NCI-H187 treated with DMSO at 0.1 percent for 48 hours (cell line): ENCODE measurements at places on chromosomes 3 and 15.

DNA sequence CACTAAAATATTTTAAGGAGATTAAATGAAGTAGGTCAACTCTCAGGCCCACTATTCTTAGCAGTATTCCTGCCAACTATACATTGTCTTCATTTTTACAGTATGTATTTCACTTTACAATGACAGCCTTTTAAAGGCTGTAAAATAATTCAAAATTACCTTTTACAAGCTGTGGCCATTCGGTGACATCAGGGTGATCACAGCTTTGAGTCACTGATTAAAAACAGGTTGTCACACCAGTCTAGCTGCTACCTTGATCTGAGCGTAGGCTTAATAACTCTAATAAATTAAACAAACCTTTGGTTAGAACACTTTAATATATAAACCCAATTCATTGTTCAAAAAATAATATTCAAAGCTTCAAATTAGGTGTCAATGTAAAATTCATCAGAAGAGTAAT, 29.9 kb downstream of the UBE3A start:
- DNase-seq = no peak

DNA sequence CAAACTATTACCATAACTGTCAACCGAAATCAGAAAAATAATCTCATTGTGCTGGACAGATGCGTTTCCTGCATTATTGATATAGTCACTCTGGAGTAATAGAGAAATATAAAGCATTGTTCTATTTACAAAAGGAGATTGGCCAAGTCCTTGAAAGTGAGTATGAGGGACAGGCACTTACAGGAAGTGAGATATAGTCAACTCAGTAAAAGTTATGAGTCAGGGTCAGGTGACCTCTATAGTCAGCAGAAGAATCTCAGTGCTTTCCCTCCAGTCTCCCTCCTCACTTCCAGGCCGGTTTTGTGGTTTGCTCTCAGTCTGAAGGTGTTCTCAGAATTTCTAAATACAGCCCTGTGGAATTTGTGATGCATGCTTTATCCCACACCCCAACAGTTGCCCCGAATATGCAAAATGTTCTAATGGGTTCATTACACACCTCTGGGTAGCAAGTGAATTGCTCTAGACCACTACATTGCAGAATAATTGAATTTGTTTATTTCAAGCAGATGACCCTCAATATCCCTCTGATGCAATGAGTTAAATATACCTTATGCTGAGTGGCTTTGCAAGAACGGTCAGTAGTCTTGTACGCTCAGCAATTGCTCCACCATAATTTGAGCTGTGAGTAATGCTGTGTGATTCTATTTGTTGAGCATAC, 787.7 kb downstream of the MCTP2 start:
- DNase-seq = no peak

- DNase-seq = no peak
These were observed 61.2 kb upstream of the FURIN start for GRCh38 chr15:90807074-90807785.

GRCh38 chr15:67548862-67549651, 6.6 kb downstream of the MAP2K5 start:
- no peak for DNase-seq

DNA sequence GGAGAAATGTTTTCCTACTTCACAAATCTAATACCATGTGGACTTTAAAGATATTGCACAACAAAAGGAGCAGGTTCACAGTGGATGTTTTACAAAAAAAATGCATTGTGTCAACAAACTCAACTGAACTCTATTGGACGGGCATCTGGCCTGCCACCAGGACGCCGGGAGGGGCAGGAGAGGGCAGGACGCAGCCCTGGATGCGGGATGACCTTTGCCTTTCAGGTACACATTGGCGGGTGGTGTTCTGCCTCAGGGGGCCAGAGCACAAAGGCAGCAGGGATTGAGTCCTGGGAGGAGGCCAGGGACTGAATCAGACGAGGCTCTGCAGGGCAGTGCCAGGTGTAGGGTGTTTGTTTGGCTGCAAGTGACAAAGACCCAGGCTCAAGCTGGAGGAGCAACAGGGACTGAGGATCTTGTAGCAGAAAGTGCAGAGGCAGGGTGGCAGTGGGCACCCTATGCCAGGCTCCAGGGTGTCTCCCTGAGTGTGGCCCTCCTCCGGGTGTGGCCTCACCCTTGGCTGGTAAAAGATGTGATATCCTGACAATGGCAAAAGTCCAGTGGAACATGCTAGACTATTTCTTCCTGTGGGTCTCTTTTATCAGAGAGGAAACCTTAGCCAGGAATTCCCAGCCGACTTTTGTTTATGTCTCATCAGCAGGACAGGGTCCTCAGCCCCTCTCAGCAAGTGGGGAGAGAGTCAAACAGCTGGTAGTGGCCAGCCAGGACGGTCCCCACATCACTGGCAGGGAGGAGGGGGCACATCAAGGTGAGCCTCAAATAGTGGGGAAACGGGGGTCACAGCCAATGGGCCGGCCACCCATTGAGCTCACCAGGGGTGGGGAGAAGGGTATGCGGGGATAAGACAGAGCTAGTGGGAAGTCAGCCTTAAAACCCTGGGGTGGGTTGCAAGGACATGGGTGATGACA, 29.7 kb upstream of the KLF13 start:
- no peak for DNase-seq

DNA sequence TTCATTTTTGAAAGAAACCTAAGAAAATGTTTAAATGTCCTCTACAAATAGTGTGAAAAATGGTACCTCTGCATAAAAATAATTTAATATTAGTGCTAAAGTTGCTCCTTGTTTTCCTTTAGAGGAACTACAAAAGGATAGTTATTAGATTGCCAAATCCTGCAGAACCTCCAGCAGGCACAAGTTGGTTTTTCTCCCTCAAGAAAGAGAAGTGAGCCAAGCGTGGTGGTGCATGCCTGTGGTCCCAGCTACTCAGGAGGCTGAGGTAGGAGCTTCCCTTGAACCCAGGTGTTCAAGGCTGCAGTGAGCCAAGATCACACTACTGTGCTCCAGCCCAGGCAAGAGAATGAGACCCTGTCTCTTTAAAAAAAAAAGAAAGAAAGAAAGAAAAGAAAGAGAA, 85.1 kb upstream of the TSEN2 start:
- no peak for DNase-seq

DNA sequence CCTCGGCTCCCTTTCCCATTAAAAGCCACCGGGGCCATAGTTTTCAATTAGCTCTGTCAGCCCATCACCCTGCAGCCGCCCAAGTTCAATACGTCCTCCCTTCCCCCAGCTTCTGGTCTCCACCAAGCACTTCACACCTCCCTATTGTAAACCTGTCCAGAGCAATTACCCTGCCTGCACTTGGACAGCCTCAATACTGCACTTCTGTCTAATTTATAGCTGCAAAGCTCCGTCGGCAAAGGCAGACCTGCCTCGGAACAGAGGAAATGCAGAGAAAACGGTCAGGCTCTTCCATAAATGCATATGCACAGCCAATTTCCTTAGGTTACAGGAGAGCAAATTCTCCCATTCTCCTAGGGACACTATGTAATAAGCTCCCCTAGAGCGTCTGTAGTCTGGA, 21.9 kb downstream of the LRIG1 start:
- DNase-seq = no peak

GRCh38 chr3:165446555-165446954, 250.4 kb upstream of the SLITRK3 start:
- DNase-seq = no peak

GRCh38 chr3:57004229-57004628, 56.2 kb upstream of the SPATA12 start:
- no peak for DNase-seq

DNA sequence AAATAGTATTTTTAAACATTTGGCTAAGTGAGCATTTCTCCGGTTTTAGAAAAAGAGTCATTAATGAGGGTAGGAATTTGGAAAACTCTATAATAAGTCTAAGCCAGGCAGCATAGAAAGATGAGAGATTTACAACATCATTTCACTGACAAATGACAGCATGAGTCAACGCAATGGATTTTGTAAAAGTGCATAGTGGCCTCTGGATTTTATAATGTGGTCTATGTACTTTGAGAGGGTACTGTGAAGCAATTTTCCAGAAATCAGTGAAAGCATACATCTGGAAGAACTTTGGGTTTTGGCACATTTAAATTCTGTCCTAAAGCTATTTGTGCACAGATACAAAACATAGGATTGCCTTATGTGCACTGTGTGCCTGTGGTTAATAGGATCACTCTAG, 130.8 kb upstream of the CCNL1 start:
- DNase-seq = no peak

GRCh38 chr3:34022147-34022546, 223.7 kb downstream of the PDCD6IP start:
- DNase-seq = no peak

DNA sequence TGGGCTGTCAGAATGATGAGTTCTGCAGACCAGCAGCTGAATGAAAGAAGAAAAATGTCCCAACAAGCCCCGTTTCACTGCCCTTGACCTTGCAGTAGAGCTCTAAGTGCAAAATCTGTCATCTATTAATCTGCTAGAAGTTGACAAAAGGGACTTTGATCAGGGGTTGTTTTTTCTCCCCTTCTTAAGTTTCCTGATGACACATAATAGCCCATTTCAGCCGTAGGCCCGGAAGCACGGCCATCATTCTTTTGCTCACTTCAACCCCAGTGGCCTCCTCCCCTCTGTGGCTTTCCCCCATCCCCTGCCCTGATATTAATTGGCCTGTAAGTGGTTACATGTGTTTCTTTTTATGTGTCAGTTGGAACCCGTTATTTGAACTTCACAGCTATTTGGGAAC, 298.9 kb downstream of the RPLP1 start:
- DNase-seq = no peak

- no peak for DNase-seq
These were observed 129.8 kb downstream of the SATB1 start for GRCh38 chr3:18295171-18295920.

DNA sequence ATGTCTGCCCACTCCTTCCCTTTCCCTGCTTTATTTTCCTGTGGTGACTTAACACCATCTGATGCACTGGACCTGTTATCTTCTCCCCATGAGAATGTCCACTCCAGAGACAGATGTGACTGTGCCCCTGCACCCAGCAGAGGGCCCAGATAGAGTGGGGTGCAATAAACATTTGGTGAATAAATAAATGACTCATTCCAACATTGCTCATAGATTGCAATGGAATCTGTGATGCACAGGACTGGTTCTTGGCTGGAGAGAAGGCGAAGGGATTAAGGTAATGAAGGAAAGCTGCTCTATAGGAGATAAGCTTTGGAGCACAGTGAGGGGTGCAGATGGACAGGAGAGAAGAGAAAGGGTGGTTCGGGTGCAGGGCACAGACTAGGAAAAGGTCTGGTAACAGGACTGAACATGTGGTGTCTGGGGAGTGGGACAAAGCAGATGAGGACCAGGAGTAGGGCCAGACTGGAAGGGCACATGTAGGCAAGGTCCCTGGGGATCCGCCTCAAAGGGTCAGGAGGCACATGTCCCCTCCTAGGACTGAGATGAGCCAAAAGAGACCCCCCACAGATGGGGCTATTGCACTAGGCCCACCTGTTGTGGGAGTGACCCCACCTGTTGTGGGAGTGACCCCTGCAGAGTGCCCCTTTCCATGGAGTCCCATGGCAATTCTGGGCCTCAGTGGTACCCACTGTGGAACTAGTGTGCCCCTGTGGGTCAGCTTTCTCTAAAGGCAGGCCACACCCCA, 17.5 kb upstream of the POC1A start:
- DNase-seq = no peak

GRCh38 chr15:101613130-101614000, 38.8 kb downstream of the TM2D3 start:
- peak; percentile 61 for DNase-seq

- no peak for DNase-seq
These were observed 9.0 kb upstream of the CD47 start for GRCh38 chr3:108099679-108100428.

DNA sequence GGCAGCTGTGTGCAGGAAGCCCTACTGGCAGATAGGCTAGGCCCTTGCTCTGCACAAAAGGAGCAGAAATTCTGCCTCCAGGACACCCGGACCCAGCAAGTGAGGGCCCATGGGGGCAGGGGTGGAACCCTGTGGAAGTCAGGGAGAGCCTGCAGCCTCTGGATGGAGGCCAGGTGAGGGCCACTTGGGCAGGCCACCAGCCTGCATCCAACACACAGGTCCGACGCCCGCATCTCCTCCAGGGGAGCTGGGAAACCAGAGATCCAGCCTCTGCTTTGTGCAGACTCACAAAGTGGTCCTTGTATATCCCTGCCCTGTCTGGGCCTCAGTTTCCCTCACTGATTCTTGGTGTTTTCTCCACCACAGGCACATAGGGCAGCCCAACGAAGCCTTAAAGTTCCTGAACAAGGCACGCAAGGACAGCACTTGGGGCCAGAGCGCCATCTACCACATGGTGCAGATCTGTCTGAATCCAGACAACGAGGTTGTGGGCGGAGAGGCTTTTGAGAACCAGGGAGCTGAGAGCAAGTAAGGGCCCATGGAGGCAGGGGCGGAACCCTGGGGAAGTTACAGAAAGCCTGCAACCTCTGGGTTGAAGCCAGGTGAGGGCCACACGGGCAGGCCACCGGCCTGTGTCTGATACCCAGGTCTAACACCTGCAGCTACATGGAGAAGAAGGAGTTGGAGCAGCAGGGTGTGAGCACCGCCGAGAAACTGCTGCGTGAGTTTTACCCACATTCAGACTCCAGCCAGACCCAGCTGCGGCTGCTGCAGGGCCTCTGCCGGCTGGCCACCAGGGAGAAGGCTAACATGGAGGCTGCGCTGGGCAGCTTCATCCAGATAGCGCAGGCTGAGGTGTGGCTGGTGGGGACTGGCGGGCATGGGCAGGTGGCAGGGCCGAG, 16.6 kb downstream of the CSRNP1 start:
- no peak for DNase-seq

GRCh38 chr3:52533623-52534280, at the start of gene NT5DC2:
NT5DC2 (minus strand) TSS chr3:52533857; CDS start chr3:52533737, 120 bp downstream.
- no peak for DNase-seq

- DNase-seq = no peak
These were observed 96.8 kb downstream of the PPM1L start for GRCh38 chr3:160852856-160853255.

GRCh38 chr15:62649793-62650420, 392.6 kb upstream of the TPM1 start:
- no peak for DNase-seq

DNA sequence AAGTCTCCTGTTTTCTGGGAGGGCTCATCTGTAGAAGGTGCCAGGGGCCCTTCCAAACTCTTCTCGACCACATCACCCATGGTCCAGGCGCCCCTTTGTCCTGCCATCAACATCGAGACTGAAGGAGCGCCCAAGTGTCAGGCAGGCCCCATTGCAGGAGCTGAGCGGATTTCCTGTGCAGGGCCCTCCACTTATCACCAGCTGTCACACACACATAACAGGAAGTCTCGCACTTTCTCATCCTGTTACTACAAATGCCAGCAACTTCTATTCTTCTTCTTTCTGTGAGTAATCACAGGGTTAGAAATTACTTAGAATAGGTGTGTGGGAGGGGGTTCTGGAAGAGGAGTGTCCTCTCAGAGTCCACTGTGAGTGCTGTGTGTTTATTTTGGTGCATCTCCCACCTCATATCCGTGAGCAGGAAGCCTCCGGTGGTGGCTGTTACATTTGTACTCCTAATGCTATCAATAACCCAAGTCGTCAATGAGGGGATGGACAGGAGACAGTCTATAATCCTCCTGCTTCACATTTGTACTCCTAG, at the start of gene KLHL6:
Gene KLHL6, minus strand, starts transcription at position 166 of the 541 bp plus-strand sequence. Its CDS starts 53 bp downstream, at position 113.
- no peak for DNase-seq

- no peak for DNase-seq
These were observed 9.2 kb downstream of the RAP2B start for GRCh38 chr3:153171256-153171655.

GRCh38 chr3:150666167-150666566, 37.6 kb downstream of the ERICH6 start:
- DNase-seq = no peak
